ENCODE measurements at places on chromosomes 5 and 9.

DNA sequence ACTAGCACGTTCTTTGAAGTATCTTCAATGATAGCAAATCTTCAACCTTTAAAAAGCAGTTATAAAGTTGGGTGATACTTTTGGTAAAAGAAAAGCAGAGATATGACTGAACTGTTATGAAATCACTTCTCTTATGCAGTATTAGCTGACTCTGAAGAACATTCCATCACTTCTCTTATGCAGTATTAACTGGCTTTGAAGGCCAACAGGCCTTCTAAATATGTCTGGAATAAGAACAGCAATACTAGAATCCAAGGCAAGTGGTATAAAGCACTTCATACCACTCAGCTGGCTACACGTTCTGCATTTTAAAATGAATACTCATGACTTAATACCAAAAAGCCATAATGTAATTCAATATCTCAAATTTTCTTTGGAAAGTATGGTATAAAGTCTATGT is 17.3 kb downstream of the SKIC3 start:
- DNase-seq: no peak

- DNase-seq: no peak
Measured at GRCh38 chr9:83034587-83034986, 28.4 kb downstream of the RASEF start.

GRCh38 chr9:130029223-130029973 is 13.6 kb downstream of the FNBP1 start:
- no peak for DNase-seq

DNA sequence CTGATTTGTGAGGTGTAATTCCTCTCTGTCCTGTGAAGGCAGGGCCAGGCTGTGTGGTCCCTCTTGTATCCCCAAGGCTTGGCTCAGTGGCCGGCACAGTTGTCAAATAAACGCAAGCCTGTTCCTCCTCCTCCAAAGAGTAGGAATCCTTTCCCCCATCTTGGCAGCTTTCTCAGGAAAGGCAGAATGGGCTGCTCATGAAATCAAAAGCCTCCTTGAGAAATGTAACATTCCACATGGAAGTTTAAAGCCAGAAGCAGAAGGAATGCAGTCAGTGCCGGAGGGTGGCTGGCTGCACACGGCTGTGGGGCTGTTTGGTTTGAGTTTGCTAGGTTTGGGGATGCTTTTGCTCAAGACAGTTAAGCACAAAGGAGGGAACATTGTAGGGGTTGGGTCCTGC is 34.5 kb upstream of the MED10 start:
- DNase-seq: no peak

DNA sequence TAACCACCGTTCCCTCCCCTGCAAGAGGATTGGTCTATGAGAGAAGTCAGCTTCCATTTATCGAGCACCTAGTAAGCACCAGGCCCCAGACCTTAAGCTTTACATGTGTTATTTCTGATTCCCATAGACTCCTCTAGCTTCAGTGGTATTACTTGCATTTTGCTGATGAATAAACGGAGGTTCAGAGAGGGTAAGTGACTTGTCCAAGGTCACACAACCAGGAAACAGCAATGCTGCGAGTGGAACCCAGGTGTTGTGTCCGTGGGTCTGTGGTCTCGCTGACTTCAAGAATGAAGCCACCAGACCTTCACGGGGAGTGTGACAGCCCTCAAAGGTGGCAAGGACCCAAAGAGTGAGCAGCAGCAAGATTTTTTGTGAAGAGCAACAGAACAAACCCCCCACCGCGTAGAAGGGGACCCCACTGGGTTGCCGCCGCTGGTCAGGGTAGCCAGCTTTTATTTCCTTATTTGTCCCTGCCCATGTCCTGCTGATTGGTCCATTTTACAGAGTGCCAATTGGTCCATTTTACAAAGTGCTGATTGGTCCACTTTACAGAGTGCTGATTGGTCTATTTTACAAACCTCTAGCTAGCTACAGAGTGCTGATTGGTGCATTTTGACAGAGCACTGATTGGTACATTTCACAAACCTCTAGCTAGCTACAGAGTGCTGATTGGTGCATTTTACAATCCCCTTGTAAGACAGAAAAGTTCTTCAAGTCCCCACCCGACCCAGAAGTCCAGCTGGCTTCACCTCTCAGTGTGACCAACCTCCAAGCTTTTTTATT is 29.1 kb upstream of the KCNIP1 start:
- no peak for DNase-seq

DNA sequence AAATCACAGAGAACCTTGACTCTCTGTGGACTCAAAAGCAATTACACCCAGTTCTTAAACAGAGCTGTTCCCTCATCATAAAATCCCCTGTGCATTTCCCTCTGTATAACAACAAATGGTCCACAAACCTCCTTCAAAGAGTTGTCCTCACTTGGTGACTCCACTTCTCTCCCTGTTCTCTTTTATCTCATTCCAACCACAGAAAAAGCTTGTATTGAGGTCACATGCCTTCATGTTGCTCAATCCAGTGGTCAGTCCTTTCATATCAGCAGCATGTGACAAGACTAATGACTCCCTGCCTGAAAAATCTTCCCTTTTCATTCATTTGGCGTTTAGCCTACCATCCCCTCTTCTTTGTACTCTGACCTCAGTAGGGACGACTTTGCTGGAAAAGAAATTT is 158.0 kb downstream of the DEPDC1B start:
- DNase-seq: no peak

DNA sequence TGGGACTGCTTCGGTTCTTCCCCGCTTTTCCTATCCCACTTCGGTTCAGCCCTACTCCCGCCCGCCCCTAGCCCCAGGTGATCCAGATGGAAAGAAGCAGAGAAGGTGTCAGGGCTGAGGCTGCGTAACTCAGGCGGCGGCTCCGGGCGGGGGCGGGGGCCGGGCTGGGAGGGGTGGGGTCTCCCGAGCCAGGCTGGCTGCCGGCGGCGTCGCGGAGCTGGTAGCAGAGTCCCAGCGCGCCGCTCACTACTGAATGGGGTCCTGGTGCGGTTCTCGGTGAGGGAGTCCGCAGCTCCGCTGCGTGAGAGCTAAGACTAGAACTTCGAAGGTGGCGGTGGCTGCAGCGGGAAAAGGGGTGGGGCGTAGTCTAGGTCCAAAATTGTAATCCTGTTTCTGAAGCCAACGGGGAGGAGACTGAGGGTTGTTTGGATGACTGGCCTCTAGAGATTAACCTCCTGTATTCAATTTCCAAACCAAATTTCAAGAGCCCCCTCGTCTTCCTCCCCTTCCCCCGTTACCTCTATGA is 1.4 kb downstream of the PRR16 start:
- no peak for DNase-seq
